ENCODE measurements at places on chromosomes 6 and 20.
A peak's percentile ranks its signal among the peaks of the same experiment; 100 is the strongest.

GRCh38 chr6:117829594-117830319, 77.3 kb upstream of the SLC35F1 start:
- DNase-seq, result no peak

GRCh38 chr6:98832284-98833056, 1.9 kb upstream of the POU3F2 start:
- DNase-seq, result no peak

DNA sequence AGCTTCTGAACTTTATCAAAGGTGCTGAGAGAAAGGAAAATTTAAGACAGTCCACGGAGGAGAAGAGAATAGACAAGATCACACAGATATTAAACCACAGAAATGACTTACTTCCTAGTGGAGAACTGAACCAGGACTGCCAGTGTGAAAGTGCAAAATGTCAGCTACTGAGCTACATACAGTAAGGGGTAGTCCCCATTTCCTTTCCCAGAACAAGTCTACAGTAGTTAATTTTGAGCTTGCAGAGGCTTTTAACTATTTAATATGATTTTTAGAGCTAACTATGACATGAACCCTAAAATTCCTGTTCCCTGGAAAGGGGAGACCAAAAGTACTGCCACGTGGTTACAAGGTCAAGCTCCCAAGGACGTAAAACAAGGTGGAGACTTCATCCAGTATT, 45.1 kb downstream of the CEP85L start:
- DNase-seq, result no peak

- DNase-seq, result no peak
Measured at GRCh38 chr6:44302856-44303255, 10.3 kb downstream of the AARS2 start.

GRCh38 chr6:167581637-167582036, 245.1 kb upstream of the AFDN start:
- DNase-seq, result no peak

GRCh38 chr6:2831392-2831791, 10.3 kb downstream of the SERPINB1 start:
- no peak for DNase-seq

GRCh38 chr20:11378252-11378651, 539.4 kb upstream of the BTBD3 start:
- DNase-seq, result no peak

DNA sequence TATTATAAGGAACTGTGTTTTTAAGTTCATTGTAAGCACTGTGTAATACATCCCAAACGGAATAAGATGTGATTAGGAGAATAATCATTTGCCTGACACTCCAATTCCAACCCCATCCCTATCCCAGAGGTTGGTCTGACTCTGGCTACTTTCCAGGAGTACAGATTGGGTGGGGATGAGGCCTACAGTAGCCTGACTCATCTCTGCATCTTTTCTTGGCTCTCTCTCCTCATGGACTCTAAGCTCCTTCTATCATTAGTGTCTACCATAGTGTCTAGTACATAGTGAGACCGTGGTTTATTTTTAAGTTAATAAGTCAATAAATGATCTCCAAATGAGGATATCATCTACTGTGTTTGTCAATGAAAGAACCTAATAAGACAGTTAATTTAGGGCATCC, 92.2 kb upstream of the CNKSR3 start:
- no peak for DNase-seq

- no peak for DNase-seq
Measured at GRCh38 chr6:30317913-30318589, 8.7 kb upstream of the TRIM39 start.

GRCh38 chr6:130138116-130138908, 84.4 kb downstream of the SAMD3 start:
- DNase-seq, result no peak

GRCh38 chr20:9498322-9498721, 16.1 kb upstream of the LAMP5 start:
- no peak for DNase-seq

DNA sequence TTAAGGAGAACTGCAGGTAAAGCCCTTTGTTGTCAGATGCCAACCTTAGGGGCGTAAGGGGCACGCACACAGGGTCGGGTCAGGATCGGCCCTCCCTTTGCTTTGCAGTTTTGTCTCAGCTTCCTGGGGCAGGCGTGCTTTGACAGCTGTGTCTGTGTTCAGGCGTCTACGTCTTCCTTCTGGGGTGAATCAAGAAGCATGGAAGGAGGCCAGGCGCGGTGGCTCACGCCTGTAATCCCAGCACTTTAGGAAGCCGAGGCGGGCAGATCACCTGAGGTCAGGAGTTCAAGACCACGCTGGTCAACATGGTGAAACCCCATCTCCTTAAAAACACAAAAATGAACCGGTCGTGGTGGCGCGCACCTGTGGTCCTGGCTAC, 1.3 kb downstream of the ZGPAT start:
- no peak for DNase-seq

- no peak for DNase-seq
Measured at GRCh38 chr6:48194596-48195295, 83.7 kb upstream of the PTCHD4 start.

GRCh38 chr20:60677819-60678218, 574.2 kb upstream of the CDH4 start:
- no peak for DNase-seq

DNA sequence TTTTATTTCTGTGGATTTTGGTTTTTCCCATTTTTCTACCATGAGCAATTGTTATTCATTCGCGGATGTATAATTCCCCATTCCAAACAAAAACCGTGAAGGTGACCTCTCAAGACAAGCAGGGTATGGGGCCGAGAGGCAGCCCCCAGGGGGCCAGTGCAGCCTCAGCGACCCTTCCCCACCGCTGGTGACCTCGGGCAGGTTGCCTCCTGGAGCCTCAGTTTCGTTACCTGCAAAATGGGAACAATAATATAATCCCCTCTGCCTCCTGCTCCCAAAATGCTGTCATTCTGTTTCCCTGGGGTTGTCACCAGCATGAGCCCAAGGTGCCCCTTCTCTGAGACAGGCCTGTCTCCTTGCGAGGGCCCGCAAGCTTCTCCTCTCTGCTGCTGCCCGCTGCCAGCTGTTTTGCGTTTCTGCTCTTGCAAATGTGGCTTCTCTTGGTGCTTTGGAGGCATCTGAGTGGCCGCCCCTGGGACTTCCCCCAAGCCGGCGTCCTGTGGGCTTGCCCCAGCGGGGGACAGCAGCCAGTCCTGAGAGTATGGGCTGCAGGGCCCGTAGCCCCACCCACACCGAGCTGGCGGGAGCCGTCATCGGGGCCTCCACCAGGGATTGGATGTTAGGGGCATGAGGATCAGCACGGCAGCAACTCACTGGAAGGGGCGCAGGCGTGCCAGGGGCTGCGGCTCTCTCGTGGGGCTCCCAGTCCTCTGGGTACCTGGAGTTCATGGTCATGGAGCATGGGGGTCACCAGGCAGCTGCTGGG, 161.9 kb downstream of the TAF4 start:
- no peak for DNase-seq

DNA sequence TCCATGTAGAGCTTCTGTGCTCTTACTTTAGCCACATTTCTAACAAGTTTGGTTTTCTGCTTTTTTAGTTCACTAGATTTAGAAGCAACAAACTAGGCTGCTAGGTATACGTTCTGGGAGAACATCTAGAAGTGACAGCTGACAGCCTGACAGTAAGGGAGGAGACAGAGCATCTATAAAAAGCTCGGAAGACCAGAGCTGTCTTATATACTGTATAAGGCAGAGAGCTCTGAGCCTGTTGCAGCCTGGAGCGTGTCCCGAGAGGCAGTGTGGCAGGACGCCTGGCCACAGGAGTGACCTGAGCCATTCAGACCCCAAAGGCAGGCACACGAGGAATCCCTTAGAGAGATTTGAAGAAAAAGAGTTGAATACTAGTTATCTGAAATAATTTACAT, 24.6 kb downstream of the PPP1R14C start:
- DNase-seq, result no peak

- no peak for DNase-seq
Measured at GRCh38 chr6:136547336-136547735, 2.9 kb downstream of the MAP7 start.

GRCh38 chr6:167974640-167975344, 22.7 kb upstream of the KIF25 start:
- no peak for DNase-seq

DNA sequence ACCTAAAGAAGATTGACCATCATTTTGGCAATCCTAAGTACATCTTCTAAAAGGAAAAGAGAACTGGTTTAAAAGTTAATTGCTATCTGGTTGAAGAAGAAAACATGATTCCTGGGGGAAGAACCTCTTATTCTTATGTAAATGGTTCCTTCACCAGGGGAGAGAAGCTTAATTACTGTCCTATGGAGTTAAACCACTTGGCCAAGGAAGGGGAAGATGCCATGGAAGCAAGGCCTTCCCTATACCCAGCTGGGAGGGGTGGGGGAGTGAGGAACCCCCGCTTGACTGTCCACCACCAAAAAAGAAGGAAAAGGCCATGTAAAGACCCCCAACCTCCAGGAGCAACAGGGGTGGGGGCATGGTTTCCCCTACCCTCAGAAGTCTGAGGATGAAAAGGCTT, 962.1 kb downstream of the GRIK2 start:
- DNase-seq, result no peak

- DNase-seq, result no peak
Measured at GRCh38 chr20:48411245-48411644, 416.6 kb downstream of the PREX1 start.

GRCh38 chr6:26123675-26123946, 36.4 kb downstream of the HFE start:
- peak; percentile 80 for DNase-seq

DNA sequence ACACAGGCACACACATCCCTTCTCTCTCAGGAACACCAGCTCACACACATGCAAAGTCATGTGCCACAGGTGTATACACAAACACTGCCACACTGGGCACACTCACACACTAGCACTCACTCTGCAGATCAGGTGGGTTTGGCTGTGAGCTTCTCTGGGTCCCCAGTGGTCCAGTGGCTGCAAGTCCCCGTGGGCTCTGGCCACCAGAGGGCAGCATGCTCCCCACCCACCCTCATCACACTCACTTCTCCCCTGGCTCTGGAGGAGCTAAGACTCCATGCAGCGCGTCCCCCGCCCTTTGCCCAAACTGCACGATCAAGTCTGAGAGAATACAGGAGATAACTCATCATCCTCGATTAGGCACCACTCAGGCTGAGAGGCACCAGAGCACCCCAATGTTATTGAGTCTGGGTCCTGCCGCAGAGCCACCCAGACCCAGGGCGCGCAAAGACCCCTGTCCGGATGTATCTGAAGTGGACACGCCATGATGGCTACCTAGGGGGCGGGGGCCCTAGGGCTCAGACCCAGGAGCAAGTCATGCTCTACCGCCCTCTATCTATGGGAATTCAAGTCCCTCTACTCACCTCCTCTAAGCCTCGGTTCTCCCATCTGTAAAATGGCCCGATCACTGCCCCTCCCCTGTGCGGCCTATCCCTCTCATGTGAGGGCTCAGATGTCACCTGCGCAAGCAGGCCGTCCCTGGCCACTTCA, 90.5 kb downstream of the GRM4 start:
- peak; percentile 67 for DNase-seq

DNA sequence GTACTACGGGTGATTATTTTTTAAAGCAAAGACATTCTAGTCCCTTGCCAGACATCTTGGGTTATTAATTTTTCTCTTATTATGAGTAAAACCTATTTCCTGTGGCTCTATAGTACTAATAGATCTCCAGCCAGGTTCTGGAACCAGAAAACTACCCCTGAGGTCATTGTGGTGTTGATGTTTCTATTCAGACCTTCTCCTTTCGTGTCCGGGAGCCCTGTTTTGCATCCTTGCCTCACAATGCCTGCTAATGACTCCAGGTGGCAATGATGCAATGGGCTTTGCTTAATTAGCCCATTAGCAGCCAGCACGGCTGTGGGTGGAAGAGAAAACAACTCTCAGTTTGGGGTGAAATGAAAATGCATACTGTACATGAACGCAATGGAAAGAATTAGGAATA, 62.9 kb upstream of the ARG1 start:
- no peak for DNase-seq

- no peak for DNase-seq
Measured at GRCh38 chr6:83879746-83880145, 20.3 kb downstream of the CYB5R4 start.

GRCh38 chr20:46935394-46936017, 40.9 kb downstream of the EYA2 start:
- DNase-seq, result no peak

DNA sequence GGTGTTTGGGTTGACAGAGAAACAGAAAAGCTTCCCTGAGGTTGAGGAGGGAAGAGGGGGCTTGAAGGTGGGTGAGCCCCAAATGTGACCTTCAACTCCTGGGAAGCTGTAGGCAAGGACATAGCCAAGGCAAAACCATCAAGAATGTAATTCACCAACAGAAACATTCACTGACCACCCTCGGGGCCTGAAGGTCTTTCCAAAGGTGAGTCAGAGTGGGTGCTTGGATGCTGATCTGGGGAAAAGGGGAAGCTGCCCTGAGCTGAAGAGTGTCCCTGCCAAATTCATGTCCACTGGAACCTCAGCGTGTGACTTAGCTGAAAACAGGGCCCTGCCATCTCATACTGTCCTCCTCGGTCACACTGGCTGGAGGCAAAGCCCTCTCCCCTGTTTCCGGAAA, 234.2 kb upstream of the SULF2 start:
- DNase-seq, result no peak

DNA sequence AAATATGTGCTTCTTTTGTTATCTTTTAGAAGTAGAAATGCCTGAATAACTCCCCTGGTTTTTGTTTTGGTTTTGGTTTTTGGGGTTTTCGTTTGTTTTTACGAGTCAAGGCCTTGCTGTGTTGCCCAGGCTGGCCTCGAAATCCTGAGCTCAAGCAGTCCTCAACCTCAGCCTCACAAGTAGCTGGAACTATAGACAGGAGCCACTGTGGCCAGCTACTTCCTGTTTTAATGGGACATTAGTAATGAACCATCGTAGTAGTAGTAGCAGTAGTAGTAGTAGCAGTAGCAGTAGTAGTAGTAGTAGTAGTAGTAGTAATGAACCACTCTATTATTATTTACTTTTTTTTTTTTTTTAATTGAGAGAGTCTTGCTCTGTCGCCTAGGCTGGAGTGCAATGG, 66.0 kb downstream of the UBR2 start:
- no peak for DNase-seq

- peak; percentile 44 for DNase-seq
Measured at GRCh38 chr20:45833030-45833882, at the start of gene SNX21. SNX21 (plus strand) TSS chr20:45833799; CDS start chr20:45833920, 121 bp downstream.

DNA sequence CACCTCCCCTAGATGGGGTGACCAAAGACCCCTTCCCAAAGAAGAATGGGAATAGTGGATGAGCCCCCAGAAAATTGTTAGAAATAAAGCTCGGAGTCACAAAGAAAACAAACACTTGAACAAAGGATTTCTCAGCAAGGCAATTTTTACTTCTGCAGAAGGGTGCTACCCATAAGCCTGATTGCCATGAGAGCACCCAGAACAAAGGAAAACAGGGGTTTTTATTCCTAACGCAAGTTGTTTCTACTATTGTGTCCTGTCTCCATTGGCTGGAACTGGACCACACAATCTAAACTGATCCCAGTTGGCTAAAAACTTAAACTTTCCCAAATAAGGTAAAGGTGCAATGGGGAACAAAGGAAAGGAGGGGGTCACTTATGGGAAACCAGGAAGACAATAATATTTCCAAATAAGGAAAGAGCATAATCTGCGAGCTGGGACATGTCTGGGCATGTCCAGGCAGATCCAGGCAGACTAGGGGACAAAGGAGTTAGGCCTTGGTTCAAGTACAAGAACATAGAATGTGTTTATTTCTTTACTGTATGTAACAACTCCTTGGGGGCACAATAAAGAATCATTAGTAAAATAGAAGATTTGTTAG, 20.0 kb downstream of the HLA-B start:
- DNase-seq, result no peak

Data from activated T-cell treated with anti-CD3 and anti-CD28 coated beads, Interleukin-2, amount 50 U/mL, for 1 hour (primary cell).